ENCODE measurements at places on chromosomes 3 and 15. TPM values are rescaled to one million over a fixed set of nuclear protein-coding genes. Genes with fewer than 3 reads are reported as not detected.

GRCh38 chr15:68284616-68285258, 7.2 kb downstream of the FEM1B start:
- H3K36me3 ChIP-seq = peaks cover 22% of the 10 kb centered on the region
- H3K27me3 ChIP-seq = no peaks in the 10 kb centered on the region
- no peak for DNase-seq
- H3K27ac ChIP-seq = peak overlapping the region; percentile 39
- H3K4me1 ChIP-seq = peaks cover 69% of the 10 kb centered on the region
- H3K4me3 ChIP-seq = no peak overlapping the region

DNA sequence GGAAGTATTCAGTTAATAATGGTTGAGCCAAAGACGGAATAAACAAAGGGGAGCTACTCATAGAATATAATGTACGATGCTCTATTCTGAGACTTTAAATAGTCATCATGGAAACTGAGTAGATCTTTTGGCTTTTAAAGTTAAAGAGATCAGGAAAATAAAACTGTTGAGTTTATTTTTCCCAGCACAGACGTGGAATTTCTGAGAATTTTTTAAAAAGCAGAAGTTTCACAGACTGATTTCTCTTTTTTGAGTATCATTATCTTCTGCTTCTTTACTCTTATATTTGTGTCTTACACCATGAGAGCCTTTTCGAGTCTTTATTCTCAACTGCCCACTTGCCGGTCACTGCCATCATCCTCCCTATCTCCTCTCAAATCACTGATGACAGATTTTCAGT, 13.2 kb downstream of the P2RY14 start:
- peak overlapping the region; percentile 61 for H3K27ac ChIP-seq
- 0 out of 2 replicates have a peak, but pooled peaks cover 6% of the 10 kb centered on the region for H3K36me3 ChIP-seq
- no peaks in the 10 kb centered on the region for H3K27me3 ChIP-seq
- H3K4me3 ChIP-seq = no peak overlapping the region
- H3K4me1 ChIP-seq = peaks cover 31% of the 10 kb centered on the region

GRCh38 chr3:171803044-171803443, 7.2 kb downstream of the PLD1 start:
- H3K36me3 ChIP-seq = no peaks in the 10 kb centered on the region
- H3K4me1 ChIP-seq = peaks cover 6% of the 10 kb centered on the region
- H3K27ac ChIP-seq = no peak overlapping the region
- DNase-seq = no peak

DNA sequence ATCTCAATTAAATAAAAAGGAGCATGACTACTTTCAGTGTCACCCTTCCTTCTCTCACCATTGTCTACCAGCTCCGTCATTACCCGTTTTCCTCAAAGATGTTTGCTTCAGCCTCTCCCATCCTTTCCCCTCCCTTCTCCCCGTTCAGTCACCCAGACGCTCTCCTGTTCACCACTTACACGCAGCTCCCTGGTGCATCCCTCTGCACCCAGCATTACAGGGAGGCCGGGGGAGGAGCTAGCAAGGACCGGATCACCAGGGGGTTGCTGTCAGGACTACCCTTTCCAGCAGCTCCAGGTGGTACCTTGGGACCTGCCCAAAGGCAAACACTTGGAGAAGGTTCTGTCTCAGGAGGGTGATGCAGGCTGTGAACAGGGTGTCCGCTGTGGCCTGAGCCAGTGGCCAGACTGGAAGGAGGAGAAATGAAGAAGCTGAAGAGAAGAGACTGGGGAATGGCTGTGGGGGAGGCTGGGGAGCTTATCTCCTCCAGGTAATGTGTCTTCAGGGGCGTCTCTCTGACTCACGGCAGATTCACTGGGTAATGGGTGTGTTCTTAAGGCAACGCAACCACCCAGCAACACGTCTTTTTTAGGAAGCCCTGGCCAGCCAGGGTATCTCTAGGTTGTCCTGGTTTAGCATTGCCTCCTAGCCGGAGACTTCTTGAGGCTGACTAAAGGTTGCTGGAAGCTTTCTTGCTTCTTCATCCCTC, 21.8 kb upstream of the BDH1 start:
- H3K4me1 ChIP-seq = peaks cover 85% of the 10 kb centered on the region
- H3K27me3 ChIP-seq = no peaks in the 10 kb centered on the region
- no peak overlapping the region for H3K4me3 ChIP-seq
- DNase-seq = no peak

GRCh38 chr15:55819397-55820034, 76.6 kb upstream of the PRTG start:
- peaks cover 6% of the 10 kb centered on the region for H3K4me1 ChIP-seq
- H3K27ac ChIP-seq = no peak overlapping the region
- no peaks in the 10 kb centered on the region for H3K27me3 ChIP-seq

GRCh38 chr3:51975852-51976549, 1.1 kb downstream of the ABHD14A start:
- peaks cover 16% of the 10 kb centered on the region for H3K4me1 ChIP-seq
- H3K36me3 ChIP-seq = no peaks in the 10 kb centered on the region
- DNase-seq = peak; percentile 75

DNA sequence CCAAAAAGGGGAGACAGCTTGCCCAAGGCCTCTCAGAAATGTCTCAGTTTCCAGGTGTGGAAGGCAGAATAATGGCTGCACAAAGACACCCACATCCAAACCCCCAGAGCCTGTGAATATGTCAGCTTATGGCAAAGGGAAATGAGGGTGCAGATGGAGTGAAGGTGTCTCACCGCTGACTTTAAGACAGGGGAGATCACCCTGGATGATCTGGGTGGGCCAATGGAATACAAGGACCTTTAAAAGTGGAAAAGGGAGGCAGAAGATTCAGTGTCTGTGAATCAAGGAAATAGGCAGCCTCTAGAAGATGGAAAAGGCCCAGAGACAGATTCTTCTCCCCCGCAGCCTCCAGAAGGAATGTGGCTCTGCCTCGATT, 48.8 kb upstream of the ATP2B2 start:
- H3K4me1 ChIP-seq = peaks cover 7% of the 10 kb centered on the region
- no peak overlapping the region for H3K4me3 ChIP-seq
- no peaks in the 10 kb centered on the region for H3K36me3 ChIP-seq
- H3K27me3 ChIP-seq = no peaks in the 10 kb centered on the region
- DNase-seq = no peak

- no peak overlapping the region for H3K27ac ChIP-seq
- H3K4me3 ChIP-seq = no peak overlapping the region
- H3K27me3 ChIP-seq = no peaks in the 10 kb centered on the region
- no peaks in the 10 kb centered on the region for H3K36me3 ChIP-seq
Observed at GRCh38 chr15:101455291-101456025, 34.0 kb downstream of the PCSK6 start.

DNA sequence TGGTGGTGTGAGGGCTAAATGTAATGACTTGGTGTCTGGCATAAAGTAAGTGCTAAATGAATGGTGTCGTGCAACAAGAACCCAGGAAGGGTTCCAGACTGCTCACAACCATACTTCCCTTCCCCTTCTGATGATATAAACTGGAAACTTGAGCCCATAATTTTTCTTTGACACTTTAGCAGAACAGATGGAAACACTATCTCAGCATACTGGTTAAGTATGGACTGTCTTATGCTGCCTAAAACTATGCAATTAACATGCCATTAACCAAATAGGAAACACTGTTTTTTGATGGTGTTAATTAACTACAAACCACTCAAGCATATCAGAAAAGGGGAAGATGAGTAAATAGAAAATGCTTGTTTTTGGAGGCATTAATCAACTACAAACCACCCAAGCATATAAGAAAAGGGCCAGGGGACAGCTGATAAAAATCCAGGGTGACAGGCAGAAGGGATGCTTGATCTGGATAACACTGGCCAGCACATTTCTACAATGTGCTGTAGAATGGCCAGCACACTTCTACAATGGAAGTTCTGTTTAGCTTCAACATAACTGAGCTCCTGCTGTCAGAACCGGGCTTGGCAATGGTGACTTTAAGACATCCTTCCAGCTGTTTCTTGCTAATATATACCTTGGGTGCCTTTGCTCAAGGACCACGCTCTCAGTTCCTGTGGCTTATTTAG, 85.5 kb upstream of the FAM3D start:
- H3K27ac ChIP-seq = no peak overlapping the region
- H3K4me1 ChIP-seq = no peaks in the 10 kb centered on the region
- no peaks in the 10 kb centered on the region for H3K27me3 ChIP-seq
- no peak overlapping the region for H3K4me3 ChIP-seq
- no peak for DNase-seq

DNA sequence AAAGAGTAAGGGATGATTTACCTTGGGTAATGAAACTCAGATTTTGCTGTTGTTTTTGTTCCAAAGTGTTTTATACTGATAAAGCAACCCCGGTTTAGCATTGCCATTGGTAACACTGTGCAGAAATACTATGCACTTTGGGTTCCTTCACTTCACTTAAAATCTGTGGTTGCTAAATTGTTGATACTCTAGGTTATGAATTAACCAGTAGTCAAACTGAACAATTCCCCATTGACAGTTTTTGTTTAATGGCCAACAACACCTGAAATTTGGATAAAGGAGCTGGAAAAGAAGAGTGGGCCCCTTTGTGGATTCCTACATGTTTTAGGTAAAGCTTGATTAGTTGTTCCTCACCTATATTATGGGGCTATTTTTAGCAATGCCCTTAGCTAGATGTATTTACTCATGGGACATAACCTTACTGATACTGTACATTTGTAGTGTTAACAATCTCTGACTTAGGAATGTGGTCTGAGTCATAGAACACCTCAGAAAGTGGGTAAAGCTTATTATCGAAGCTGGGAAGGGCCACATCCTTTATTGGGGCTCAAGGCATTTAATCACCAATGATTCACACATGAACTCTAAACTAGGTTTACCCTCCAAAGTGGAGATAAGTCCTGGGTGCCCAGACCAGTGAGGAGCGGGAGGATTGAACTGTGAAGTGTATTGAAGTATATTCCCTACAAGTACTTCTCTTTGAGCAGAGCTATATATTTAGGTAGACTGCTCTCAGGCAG, 29.5 kb upstream of the THRB start:
- no peak overlapping the region for H3K27ac ChIP-seq
- no peak overlapping the region for H3K4me3 ChIP-seq
- peaks cover 52% of the 10 kb centered on the region for H3K27me3 ChIP-seq

GRCh38 chr3:129023909-129024308, 22.8 kb downstream of the EFCC1 start:
- no peak overlapping the region for H3K27ac ChIP-seq
- peaks cover 5% of the 10 kb centered on the region for H3K4me1 ChIP-seq
- peaks cover 46% of the 10 kb centered on the region for H3K27me3 ChIP-seq
- H3K4me3 ChIP-seq = no peak overlapping the region

DNA sequence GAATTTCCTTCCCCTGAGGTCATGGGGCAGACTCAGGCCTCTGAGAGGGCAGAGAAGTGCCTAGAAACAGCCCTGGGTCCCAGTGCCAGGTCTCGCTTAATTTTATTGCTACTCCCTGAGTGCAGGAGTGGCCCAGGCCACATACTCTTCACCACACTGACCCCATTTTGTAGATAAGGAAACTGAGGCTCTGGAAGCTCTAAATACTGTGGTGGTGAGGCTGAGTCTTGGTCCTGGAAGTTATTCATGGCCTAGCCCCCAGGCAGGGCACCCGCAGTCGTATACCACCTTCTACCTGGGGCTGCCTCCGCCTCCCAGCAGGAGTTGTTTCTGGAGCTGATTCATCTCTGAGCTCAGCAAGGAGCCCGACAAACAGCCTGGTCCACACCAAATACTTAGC, 9.8 kb downstream of the ATP2B2 start:
- H3K36me3 ChIP-seq = no peaks in the 10 kb centered on the region
- no peaks in the 10 kb centered on the region for H3K27me3 ChIP-seq
- DNase-seq = no peak
- no peak overlapping the region for H3K27ac ChIP-seq
- H3K4me3 ChIP-seq = no peak overlapping the region

GRCh38 chr3:56851966-56852884, 50.5 kb upstream of the ARHGEF3 start:
- peaks cover 10% of the 10 kb centered on the region for H3K4me1 ChIP-seq
- no peaks in the 10 kb centered on the region for H3K27me3 ChIP-seq

GRCh38 chr3:32302601-32303398, 64.3 kb downstream of the CMTM8 start:
- no peaks in the 10 kb centered on the region for H3K36me3 ChIP-seq
- peaks cover 46% of the 10 kb centered on the region for H3K4me1 ChIP-seq
- no peak for DNase-seq
- H3K27me3 ChIP-seq = no peaks in the 10 kb centered on the region

DNA sequence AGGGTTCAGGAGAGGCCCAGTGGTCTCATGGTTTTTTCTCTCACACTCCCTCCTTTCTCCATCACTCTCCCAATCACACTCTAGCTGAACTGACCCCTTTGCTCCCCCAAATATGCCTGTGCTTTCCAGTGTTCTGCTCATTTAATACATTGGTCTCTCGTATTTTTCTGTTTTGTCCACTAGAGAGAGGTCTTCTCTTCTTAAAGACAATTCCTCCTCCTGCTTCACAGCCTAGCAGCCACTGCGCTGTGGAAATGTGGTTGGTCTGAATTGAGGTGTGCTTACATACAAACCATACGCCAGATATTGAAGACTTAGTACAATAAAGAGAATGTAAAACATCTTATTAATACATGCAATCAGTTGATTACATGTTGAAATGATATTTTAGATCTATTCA, 60.6 kb upstream of the XCR1 start:
- H3K4me3 ChIP-seq = no peak overlapping the region
- H3K27me3 ChIP-seq = no peaks in the 10 kb centered on the region
- no peak for DNase-seq

GRCh38 chr3:22431334-22431733, 680.3 kb upstream of the ZNF385D start:
- no peak overlapping the region for H3K27ac ChIP-seq
- H3K27me3 ChIP-seq = no peaks in the 10 kb centered on the region
- no peak overlapping the region for H3K4me3 ChIP-seq
- no peak for DNase-seq

Gene SATB1
- 31.1 TPM for total RNA-seq

Gene GABRR3
- total RNA-seq = not detected

Gene ABI3BP
- 0.39 TPM for total RNA-seq

Gene GRIP2
- 12.0 TPM for total RNA-seq

Gene ARHGEF26
- total RNA-seq = 12.8 TPM

Gene RFX7
- total RNA-seq = 36.0 TPM

Gene SENP8
- total RNA-seq = 6.3 TPM

Gene TMCO5A
- total RNA-seq = not detected

Gene LSAMP
- 3.6 TPM for total RNA-seq

Gene CHDH
- total RNA-seq = 10.6 TPM

Gene SCG5
- total RNA-seq = 14.2 TPM
